ENCODE measurements at places on chromosomes 2 and 18.

DNA sequence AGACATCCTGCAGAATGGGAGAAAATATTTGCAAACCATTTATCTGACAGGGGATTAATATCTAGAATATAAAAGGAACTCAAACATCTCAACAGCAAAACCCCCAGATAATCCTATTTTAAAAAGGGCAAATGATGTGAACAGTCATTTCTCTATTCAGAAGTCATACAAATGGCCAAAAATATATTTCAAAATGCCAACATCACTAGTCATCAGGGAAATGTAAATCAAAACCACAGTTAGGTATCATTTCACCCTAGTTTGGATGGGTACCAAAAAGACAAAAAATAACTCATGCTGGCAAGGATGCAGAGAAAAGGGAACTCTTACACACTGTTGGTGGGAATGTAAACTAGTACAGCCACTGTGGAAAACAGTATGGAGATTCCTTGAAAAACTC, 70.0 kb downstream of the TBR1 start:
- DNase-seq: no peak

- no peak for DNase-seq
Measured at GRCh38 chr2:61770746-61771145, 83.1 kb downstream of the FAM161A start.

GRCh38 chr2:228545748-228546145, 364.3 kb upstream of the SPHKAP start:
- no peak for DNase-seq

DNA sequence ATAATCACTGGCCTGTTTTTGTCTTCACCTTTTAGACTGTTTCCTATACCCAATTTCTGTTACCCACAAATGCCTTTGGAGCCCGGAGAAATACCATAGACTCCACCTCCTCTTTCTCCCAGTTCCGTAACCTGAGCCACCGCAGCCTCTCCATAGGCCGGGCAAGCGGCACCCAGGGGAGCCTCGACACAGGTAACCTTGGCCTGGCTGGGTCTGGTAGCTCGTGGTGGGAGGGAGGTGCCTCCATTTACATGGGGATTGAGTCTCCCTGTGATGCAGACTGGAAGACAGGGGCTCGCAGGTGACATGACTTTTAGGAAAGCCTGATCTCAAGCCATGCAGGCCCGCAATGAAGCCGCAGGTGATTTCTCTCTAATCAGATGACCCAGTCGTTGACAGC, 100.6 kb downstream of the CABLES1 start:
- no peak for DNase-seq

DNA sequence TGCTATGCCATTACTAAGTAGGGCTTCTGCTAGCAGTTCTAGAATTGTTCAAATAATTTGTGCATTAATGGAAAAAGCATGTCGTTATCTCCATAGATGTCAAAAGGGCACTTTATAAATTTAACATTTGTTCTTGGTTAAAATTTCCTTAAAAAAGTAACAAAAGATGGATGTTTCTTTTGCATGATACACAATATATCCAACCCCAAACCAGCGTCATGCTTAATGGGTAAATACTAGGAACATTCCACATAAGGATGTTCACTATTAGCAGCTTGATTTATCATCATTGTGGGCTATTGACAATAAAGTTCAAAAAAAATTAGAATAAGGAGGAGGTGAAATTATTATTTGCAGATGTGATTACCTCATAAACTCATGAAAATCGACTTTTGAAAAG, 79.7 kb downstream of the GREB1L start:
- DNase-seq: no peak

- DNase-seq: no peak
Measured at GRCh38 chr2:168692132-168692744, 110.2 kb upstream of the NOSTRIN start.

DNA sequence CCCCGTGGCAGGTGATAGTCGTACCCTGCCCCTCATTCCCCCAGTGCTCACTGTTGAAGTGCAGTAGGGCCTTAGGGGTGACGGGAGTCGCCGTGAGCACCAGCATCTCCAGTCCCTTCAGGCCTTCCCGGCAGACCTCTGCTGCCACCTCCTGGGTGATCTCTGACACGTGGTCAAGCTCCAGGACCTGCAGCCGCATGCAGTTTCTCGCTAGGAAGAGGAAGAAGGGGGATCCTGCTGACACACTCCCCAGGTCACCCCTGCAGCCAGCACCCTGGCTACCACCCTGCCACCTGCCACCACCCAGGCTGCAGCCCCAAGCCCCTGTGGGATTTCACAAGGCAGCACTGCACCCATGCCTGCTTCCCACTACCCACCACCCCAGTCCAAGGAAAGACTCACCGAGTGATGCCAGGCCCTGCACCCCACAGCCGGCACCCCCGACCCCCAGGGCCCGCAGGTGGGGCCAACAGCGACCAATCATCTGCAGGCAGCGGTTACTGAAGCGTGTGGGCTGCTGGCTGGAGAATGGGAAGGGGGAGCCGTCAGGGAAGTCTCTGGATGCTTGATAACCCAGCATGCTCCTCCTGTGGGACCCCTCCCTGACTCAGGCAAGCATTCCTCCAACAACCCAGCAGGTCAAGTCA, 23.8 kb downstream of the FBXO41 start:
- DNase-seq: peak; percentile 22

GRCh38 chr2:3409627-3410170, 30.2 kb downstream of the TRAPPC12 start:
- no peak for DNase-seq

DNA sequence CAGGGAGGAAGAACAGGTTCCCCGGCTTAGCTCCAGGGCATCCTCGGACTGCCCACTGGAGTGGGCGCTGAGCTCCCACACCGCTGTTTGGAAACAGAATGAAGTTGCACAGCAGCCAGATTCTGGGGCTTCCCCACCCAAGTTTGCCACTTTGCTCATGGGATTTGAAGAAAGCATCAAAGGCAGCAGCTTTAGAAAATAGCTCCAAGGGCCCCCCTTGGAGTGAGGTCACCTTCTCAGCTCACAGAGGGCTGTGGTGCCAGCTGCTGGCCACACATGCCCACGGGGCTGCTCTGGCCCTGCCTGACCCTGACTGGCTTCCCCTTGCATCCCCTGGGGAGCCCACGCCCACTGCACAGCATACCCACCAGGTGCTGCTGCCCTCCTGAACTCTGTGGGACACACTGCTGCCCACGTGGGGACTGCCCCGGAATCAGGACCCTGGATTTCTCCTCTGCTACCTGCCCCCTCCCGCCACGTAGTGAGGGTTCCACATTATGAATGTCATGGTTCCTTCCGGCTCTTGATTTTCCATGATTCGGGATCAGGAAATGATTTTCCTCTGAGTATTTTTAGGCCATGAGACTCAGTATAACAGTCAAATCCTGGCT, 70.3 kb downstream of the TGOLN2 start:
- DNase-seq: no peak

DNA sequence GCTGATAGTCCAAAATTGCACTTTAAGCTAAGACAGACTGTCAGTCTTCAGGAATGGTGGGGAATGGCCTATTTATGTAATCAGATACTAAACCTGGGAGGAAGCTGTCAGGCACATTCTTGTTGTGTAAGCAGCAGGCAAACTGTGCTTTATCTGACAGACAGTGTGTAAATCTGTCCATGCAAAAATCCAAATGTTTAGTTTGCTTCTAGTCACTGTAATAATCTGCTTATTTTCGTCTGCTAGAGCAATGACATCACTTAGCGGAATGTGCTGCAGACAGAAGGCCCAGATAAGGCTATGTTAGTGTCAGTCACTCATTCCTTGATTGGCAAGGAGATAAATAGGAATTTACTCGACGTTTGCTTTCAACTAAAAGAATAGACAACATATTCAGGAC, 263.5 kb downstream of the ZNF407 start:
- no peak for DNase-seq

DNA sequence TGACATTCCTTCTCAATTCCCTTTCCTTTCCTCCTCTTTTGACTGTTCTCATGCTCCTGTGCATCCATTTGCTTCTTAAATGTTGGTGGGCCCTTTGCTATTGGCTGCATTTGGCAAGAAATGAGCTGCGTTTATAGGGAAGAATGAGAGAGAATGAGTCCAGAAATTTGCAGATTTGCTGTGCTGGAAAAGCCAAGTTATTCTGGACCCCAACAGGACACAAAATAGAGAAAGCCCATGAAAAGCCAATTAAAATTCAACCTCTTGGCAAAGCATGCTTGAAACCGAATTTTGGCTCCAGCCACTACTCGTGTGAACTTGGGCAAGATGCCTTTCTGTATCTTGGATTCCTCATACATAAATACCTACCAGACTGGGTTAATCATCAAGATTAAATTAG, 1.3 kb upstream of the SCLY start:
- no peak for DNase-seq

GRCh38 chr18:50992351-50992762, 24.5 kb downstream of the ELAC1 start:
- DNase-seq: no peak

DNA sequence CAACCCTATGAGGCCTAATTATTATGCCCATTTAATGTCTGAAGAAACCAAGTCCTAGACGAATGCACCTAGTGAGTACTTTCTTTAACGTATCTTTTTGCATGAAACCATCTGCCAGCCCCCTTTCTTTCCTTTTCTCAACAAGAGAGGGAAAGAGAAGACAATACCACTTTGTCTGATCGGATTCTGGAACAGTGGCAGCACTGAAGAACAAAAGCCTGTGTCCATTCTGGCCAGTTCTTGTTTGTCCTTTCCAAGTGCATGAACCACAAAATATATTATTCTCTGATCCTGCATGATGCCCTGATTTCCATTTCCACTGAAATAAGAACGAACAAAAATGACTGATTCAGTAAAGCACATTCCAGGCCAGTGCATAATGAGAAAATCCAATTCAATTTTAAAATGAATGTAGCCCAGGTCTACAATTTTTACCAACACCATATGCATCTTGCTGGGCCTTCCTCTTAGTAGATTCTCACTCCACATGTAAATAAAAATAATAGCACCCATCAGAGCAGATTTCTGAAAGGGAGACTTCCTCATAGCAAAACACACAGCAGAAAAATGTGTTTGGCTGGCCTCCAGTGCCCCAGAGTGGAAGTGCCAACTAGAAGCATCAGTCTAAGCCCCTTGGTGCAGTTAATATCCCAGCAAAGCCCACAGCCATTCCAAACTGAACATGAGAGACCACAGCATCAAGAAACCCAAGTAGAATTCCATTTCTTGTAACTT, 422.6 kb upstream of the ID2 start:
- DNase-seq: peak; percentile 98

- DNase-seq: no peak
Measured at GRCh38 chr2:99106913-99107312, 34.6 kb upstream of the C2orf15 start.

DNA sequence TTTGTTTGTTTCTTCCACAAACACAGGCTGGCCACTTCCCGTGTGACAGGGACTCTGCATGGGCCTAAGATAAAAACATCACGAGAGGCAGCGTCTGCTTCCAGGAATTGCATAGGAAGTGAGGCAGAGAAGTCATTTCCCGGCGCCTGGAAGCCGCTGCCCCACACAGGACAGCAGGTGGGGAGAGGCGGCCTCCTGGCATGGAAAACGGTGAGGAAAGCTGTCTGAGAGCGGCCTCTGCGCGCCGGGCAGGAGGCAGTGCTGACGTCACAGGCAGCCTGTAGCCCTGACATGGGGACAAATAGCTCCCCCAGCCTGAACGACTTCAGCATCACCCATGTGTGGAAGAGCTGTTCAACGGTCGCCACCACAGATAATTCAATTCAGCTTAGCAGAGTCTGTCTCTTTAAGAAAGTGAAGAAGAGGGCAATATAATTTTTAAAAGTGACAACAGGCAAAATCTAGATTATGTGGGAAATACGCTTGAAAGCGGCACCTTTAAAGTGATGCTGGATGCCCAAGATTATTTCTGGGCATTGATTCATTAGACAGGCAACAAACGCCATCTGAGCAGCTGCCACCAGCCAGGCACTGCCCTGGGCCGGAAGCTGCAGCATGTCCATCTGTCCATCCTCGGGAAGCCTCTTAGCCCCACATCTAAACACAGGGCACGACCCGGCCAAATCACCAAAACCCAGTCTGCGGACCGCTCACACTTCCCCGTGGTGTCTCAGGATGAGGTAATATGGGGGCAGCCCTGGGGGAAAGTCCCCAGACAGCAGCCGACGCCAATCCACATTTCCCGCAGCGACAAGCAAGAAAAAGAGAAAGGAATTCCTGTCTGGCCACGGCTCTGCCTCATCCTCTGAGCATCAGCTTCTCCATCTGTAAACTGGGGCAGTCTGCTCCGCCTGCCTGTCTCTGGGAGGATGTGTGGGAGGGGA, 138.9 kb downstream of the PXDN start:
- no peak for DNase-seq

GRCh38 chr2:28545590-28546200, 49.8 kb downstream of the PLB1 start:
- DNase-seq: no peak

DNA sequence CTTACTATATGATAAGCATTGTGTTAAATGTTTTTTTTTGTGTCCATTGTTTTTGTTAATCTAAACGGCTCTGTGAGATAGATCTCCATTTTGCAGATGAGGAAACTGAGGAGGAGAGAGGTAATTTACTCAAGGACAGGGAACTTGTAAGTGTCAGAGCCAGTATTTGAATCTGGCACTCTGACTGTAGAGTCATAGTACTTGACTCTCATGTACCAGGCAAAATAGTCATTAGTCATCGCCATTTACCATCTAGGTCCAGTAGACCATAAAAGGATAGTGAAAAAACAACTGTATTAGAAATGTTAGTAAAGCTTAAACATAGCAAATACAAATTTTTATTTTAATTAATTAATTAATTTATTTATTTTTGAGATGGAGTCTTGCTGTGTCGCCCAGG, 4.8 kb downstream of the PSMD14 start:
- DNase-seq: no peak

DNA sequence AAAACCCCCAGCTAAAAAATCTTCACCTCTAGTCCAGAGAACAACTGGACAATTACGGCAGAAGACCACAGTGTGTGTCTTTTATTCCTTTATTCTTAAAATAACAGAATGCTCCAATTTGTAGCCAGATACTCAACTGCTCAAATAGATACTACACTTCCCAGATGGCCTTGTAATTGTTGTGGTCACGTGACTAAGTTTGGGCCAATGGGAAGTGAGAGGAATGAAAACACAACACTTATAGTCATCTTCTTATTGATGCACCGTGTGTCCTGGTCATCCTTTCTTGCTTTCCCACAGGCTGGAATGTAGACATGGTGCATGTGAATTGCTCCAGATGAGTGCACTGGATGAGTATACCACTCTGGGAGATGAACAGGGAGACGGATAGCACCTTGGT, 145.1 kb downstream of the CDC42EP3 start:
- no peak for DNase-seq

- DNase-seq: no peak
Measured at GRCh38 chr2:66318009-66318561, 116.8 kb upstream of the MEIS1 start.

DNA sequence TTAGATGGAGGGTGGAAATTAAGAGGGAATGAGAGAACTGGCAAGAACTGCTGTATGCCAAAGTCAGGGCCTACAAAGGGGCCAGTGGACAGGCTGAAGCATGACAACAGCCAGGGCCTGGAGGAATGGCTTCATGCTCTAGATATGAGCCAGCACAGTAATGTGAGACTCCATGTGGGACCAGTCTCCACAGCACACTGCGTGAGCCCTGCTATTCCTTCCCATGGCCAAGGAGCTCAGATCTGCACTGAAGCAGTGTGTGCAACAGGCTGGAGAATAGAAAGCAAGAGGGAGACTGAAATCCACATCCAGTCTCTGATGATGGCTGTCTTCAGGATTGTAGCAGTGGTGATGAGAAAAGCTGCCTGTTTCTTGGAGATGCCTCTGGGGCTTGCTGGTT, 162.8 kb downstream of the TPGS2 start:
- DNase-seq: no peak

- no peak for DNase-seq
Measured at GRCh38 chr18:13831864-13832508, 8.0 kb downstream of the MC5R start.

Data from pons (tissue), 1 donor.